ENCODE measurements at places on chromosomes 3 and 15. TPM values are rescaled to one million over a fixed set of nuclear protein-coding genes. Genes with fewer than 3 reads are reported as not detected.

DNA sequence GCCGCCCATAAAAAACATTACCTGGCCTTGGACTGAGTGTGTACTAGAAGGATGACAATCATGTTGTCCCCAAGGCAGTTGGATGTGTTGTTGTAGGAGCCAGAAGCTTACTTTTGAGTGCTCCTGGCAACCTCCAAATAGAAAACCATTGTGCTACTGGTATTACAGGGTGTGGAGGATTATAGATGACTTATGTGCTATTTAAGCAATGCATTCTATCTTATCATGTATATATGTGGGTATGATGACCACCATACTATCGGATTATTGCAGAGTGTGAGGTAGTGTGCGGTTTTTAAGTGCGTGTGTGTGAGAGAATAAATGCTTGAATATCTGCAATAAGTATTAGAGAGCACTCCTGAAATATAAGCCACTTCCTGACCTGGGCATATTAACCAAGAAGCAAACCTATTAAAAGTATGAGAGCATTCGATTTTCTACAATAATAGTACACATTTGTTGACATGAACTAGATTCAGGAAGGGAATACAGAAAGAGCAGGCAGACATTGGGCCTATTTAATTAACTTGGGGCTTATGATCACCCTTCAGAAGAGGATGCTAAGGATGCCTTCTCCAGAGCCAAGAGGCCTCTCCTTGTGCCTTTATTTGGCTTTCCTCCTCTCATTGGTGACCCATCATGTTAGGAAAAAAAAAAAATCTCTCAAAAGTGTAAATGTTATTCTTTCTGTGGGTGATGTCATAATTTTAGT lies 11.7 kb upstream of the MBNL1 start:
- no peak for DNase-seq

- no peak for DNase-seq
Observed at GRCh38 chr15:80920271-80920699, 69.3 kb downstream of the MESD start.

DNA sequence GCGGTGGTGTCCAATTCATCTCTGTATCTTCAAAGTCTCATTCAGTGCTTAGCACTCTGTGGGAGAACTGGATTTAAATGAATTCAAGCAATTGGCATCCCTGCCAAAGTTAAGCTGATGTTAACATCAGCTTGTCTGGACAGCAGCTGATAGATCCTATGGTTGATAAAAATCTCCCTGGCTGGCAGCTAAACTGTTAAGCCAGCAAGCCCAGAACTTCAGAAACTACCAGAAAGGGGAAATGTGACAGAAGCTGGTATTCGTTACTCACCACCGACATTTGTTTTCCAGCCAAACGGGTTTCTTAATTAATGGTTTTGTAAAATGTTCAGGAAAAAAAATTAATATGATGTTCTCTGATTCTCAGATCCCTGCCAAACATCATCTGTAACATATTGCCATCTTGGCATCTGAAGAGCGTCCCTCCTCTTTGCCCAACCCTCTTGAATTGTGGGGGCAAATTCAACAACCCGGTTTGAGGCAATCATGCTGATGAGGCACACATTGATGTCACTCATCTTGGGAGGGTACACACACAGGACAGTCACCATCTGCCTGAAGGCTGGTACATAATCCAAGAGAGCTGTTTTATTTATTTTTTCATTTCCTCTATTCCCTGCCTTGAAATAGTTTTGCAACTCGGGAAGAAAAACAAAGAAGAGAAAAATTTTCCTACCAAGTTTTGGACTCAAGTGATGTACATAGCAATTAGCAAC lies 76.3 kb upstream of the ABHD17C start:
- DNase-seq, result no peak

- no peak for DNase-seq
Observed at GRCh38 chr3:12527757-12528143, 17.5 kb downstream of the MKRN2OS start.

DNA sequence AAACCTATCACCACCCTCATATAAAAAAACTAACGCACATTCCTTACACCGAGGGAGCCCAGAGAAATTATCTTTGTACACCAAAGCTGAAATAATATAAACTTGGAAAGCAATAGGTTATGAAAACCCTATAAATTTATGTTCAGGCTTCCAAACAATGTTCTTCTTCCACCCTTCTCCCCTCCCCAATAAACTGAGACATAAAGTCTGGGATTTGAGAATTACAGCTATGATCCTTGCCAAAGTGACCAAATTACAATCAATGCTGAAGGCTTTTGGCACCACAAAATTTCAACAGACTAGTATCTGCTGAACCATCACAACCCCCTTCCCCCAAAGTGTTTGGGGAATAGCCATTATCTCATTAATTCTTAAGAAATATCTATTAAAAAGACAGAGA lies 237.8 kb downstream of the FMN1 start:
- DNase-seq, result no peak

DNA sequence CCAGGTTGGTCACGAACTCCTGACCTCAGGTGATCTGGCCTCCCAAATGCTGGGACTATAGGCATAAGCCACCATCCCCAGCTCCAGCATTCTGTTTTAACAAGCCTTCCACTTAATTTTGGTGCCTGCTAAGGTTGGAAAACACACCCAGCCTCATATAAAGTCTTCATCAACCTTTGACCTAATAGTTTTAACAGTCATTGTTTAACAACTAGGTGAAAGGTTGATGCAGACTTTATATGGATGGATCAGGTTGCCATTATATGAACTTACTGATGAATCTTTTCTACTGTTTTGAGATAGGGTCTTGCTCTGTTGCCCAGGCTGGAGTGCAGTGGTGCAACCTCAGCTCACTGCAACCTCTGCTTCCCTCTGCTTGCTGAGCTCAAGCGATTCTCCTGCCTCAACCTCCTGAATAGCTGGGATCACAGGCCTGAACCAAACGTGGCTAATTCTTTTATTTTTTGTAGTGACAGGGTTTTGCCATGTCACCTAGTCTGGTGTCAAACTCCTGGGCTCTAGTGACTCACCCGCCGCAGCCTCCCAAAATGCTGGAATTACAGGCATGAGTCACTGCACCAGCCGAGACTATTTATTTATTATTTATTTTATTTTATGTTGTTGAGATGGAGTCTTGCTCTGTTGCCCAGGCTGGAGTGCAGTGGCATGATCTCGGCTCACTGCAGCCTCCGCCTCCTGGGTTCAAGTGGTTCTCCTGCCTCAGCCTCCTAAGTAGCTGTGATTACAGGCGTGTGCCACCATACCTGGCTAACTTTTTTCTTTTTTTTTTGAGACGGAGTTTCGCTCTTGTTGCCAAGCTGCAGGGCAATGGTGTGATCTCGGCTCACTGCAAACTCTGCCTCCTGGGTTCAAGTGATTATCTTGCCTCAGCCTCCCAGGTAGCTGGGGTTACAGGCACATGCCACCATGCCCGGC lies 3.1 kb upstream of the RPAP1 start:
- DNase-seq, result no peak

DNA sequence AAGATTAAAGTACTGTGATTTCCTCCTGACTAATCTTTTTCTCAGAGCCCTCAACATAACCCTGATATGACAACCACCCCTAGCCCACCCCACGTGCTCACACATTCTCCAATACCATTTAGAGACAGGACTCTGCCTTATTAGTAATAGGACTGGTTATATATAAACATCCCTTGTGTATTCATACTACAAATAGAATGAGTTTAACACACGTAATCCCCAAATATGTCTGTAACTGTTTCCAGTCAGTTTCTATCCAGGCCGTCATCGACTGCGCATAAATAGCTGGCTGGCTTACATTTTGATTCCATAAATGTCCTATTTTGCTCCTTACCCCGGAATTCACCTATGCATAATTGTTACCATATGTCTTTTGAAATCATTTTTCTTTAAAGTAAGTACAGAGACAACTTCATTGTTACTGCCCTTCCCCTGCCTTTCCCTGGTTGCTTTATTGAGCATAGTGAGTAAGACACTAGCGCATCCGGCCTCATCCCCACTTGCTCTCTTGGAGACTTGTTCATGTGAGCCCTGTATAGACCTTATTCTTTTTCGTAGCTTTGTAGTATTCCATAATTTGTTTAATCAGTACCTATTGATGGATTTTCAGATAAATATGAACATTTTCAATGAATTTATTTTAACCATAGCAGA lies 3.5 kb upstream of the P2RY14 start:
- no peak for DNase-seq

- DNase-seq, result no peak
Observed at GRCh38 chr15:76327191-76328105, 9.1 kb upstream of the ISL2 start.

GRCh38 chr3:12965999-12966846 lies 107.0 kb downstream of the IQSEC1 start:
- DNase-seq, result no peak

DNA sequence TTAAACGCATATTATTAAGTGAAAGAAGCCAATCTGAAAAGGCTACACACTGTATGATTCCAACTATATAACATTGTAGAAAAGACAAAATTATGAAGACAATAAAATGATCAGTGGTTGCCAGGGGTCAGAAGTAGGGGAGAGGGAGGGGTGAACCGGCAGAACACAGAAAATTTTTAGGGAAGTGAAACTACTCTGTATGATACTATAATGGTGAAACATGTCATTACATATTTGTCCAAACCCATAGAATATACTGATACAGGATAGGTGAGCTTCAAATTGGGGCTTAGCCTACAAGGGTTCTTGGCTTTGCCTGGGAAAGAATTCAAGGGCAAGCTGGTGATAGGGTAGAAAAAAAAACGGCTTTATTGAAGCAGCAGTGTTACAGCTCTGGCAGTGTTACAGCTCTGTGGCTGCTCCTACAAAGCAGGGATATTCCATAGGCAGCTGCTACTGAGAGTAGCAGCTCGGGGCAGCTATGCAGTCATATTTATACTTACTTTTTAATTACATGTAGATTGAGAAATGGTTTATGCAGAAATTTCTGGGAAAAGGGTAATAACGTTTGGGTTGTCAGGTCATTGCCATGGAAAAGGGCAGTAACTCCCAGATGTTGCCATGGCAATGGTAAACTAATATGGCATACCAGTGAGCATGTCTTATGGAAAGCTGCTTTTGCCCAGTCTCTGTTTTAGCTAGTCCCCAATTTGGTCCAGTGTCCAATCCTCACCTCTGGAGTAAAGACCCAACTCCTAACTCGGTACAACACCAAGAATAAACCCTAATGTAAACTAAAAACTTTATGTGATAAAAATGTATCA lies 125.1 kb upstream of the SLC25A36 start:
- DNase-seq, result no peak

GRCh38 chr3:24165603-24165982 lies 220.5 kb downstream of the NR1D2 start:
- DNase-seq, result no peak

DNA sequence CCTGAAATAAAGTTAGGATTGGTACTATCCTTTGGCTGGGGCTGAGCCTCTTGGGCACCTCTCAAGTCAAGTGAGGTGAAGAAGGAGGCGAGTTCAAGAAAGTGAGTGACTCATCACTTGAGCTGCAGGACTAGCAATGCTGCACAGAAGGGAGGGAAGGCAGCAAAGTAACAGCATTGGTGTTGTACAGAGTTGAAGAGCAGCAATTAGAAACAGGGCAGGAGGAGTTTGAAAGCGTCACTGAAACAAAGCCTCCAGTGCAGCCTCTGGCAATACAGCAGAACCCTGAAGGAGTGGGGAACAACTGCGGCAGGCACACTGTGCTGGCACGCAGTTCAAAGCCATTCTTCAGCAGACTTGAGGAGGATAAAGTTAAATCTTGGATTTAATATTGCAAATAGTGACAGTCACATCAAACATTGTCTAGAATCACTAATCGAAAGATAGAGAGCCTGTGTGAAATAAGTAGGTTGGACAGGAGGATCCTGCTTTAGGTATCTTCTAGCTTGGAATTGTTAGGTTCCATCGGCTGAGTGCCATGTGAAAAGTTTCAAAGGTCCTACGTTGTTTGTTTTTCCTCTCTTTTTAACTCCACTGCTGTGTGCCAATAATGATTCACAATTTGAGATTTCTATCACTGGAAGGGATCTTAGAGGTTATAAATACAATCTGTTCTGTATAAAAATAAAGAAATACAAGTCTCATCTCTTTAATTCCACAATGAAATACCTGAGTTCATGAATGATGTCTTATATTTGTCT lies 479.8 kb downstream of the NAALADL2 start:
- no peak for DNase-seq

GRCh38 chr3:59450946-59451763 lies 401.3 kb upstream of the CFAP20DC start:
- no peak for DNase-seq

GRCh38 chr3:156014489-156014888 lies 105.9 kb upstream of the KCNAB1 start:
- no peak for DNase-seq

DNA sequence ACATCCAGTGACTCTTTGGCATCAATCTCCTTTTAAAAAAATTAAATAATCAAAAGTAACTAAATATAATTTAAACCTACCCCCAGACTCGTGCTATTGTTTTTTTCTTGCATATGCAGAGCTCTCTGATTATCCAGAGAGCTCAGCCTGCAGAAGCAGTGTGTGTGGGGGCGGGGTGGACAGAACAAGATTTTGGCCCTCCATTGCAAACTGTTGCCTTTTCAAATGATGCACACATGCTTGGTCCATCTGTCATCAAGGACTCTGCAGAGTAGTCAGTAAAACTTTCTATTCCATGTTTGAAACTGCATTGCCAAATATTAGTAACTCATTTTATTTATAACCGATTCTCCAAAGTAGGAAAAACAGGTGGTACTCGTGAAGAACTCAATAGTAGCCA lies 28.6 kb upstream of the STXBP5L start:
- DNase-seq, result no peak

GRCh38 chr3:42525212-42525611 lies 22.8 kb downstream of the VIPR1 start:
- peak; percentile 42 for DNase-seq

DNA sequence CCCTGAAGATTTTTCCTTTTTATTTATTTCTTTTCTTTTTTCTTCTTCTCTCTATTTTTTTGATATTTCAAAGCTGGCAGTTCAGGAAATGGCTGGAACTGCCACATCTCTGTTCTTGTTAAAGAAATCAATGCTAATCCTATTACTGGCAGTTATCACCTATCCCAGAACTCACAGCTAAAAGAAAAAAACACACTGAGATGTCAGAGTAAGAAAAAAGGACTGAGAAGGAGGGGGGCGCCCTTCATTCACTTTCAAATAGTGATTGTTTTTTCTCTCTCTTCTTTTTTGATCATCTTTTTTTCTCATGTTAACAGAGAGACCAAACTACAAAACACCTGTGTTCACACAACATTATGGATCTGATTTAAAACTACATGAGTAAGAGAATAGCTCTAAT lies 337.1 kb downstream of the IL20RB start:
- DNase-seq, result no peak

- no peak for DNase-seq
Observed at GRCh38 chr3:123004201-123004918, 23.2 kb downstream of the SEMA5B start.

TRIM71 gene
- total RNA-seq, result not detected

CHAC1 gene
- 1.6 TPM for total RNA-seq

OR5K2 gene
- not detected for total RNA-seq

SERINC4 gene
- total RNA-seq, result not detected

UTS2B gene
- 1.2 TPM for total RNA-seq

IL17RD gene
- 1.5 TPM for total RNA-seq

GALNT15 gene
- total RNA-seq, result 19.3 TPM

SLC12A1 gene
- total RNA-seq, result not detected

GRIP2 gene
- total RNA-seq, result 11.8 TPM

TRAT1 gene
- total RNA-seq, result 0.20 TPM

TGM5 gene
- not detected for total RNA-seq

HRG gene
- total RNA-seq, result not detected
